ENCODE measurements at places on chromosomes 3 and 15. TPM values are rescaled to one million over a fixed set of nuclear protein-coding genes. Genes with fewer than 3 reads are reported as not detected.

The CYP1A1 gene
- total RNA-seq: 0.45 TPM

The ENTPD3 gene
- 0.12 TPM for total RNA-seq

DNA sequence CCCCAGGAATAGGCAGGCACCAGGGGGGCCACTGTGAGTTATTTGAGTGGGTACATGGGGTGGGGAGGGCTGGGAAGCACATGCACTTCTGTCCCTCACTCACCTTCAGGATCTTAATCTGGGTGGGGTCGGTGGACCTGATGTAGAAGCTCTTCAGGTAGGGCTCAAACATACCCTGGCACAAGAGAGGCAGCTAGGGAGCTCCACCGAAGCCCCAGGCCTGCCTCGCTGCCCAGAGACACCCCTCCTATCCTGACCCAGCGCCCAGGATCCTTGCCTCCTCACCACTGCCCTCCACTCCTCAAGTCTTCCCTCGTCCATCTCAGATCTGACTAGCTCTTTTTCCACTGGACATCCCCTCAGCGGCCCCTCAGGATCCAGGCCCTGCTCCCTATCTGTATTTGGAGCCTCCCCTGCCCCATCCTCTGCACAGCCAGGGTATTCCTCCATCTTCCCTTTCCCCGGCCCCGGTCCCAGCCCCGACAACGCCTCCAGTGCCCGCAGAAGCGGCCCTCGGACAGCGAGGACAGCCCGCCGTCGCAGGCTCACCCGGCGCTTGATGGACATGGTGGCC, 30.0 kb downstream of the AP3B2 start:
- DNase-seq: no peak

The ACAN gene
- total RNA-seq: 0.15 TPM

The KNG1 gene
- total RNA-seq: 0.37 TPM

The STARD5 gene
- total RNA-seq: 1.8 TPM

The C3orf49 gene
- total RNA-seq: not detected

DNA sequence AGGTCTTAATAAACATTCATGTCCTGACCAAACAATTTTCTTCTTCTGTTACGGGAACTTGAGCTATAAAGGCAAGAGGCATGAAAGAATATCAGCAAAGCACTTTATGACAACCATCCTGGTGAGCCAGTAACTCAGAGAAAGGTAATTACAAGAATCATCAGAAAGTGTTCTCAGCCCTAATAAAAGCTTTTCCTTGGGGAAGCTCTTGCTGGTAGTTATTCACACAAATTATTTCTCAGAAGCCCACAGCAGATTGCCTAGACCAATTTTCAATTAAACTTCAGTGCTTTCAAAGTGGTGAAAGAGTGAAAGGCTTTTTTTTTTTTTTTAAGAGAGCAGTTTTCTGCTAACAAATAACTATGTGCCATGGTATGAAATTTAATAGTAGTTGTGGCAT, 60.9 kb upstream of the PEX5L start:
- DNase-seq: no peak

The SEMA3B gene
- 20.6 TPM for total RNA-seq

Measured in left ventricle myocardium superior (tissue), 1 donor.